ENCODE measurements at places on chromosomes 2 and 18. TPM values are rescaled to one million over a fixed set of nuclear protein-coding genes. Genes with fewer than 3 reads are reported as not detected.

The CD302 gene
- polyA plus RNA-seq = 5.1 TPM

The KLHL14 gene
- not detected for polyA plus RNA-seq

The GPR39 gene
- 2.1 TPM for polyA plus RNA-seq

The GPAT2 gene
- polyA plus RNA-seq = not detected

GRCh38 chr2:38185012-38185491 is 109.1 kb upstream of the CYP1B1 start:
- no peaks in the 10 kb centered on the region for H3K36me3 ChIP-seq
- H3K4me3 ChIP-seq = no peak overlapping the region
- DNase-seq = no peak
- H3K27ac ChIP-seq = no peak overlapping the region

DNA sequence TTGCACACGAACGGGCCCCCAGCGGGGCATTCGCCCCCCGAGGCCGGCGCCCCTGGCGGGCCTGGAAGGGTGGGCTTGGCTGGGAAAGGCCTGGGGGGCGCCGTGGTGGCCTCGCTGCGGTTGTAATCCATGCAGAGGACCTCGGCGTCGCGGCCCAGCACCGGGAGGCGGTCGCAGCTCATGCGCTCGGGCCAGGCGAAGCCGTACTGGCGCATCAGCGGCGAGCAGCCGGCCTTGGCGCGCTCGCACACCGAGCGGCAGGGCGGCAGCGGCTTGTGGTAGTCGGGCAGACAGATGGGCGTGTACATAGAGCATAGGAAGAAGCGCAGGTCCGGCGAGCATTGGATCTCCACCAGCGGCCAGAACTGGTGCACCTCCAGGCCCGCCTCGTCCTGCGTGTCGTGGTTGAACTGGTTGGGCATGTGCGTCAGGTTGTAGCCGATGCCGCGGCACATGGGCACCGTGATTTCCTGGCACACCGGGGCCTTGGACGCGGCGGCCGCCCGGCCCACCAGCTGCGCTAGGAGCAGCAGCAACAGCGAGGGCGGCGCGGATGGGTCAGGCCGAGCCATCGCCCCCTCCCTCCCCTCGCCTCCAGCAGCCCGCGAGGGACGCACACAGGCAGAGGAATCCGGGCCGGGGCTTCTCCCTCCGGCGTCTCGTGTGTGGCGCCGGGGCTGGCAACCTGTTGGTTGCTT is 1.4 kb downstream of the FZD5 start:
- H3K27ac ChIP-seq = no peak overlapping the region
- no peaks in the 10 kb centered on the region for H3K27me3 ChIP-seq
- peaks cover 18% of the 10 kb centered on the region for H3K4me1 ChIP-seq
- peak; percentile 80 for DNase-seq

GRCh38 chr2:28970464-28971160 is 10.5 kb upstream of the TOGARAM2 start:
- no peaks in the 10 kb centered on the region for H3K36me3 ChIP-seq
- peaks cover 5% of the 10 kb centered on the region for H3K4me1 ChIP-seq
- no peak overlapping the region for H3K27ac ChIP-seq

- no peaks in the 10 kb centered on the region for H3K4me1 ChIP-seq
- DNase-seq = no peak
- H3K4me3 ChIP-seq = no peak overlapping the region
- no peaks in the 10 kb centered on the region for H3K36me3 ChIP-seq
- H3K27me3 ChIP-seq = no peaks in the 10 kb centered on the region
These were observed 119.6 kb upstream of the ITGA6 start for GRCh38 chr2:172307800-172308199.

DNA sequence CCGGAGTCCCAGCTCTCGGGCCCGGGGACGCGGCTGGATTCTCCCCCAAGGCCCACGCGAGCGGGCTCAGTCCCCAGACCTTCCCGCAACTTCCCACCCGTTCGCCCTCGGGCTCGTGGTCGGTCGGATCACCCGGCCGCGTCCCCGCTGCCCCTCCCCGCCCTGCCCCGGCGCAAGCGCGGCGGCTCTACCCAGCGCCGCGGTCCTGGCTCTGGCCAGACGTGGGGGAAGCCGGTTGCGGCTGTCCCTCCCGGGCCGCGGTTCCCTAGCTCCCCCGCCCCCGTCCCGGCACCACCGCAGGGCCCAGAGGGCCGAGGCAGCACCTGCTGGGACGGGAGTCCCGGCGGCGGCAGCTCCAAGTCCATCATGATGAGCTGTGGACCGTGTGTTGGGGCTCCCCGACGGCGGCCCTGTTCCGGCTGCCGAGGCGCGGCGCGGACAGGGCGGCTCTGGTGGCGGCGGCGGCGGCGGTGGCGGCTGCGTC is 276 bp downstream of the NFE2L2 start:
- peak overlapping the region; percentile 97 for H3K27ac ChIP-seq
- H3K4me3 ChIP-seq = peak overlapping the region; percentile 71
- peaks cover 22% of the 10 kb centered on the region for H3K4me1 ChIP-seq
- peak; percentile 80 for DNase-seq
- H3K36me3 ChIP-seq = no peaks in the 10 kb centered on the region

DNA sequence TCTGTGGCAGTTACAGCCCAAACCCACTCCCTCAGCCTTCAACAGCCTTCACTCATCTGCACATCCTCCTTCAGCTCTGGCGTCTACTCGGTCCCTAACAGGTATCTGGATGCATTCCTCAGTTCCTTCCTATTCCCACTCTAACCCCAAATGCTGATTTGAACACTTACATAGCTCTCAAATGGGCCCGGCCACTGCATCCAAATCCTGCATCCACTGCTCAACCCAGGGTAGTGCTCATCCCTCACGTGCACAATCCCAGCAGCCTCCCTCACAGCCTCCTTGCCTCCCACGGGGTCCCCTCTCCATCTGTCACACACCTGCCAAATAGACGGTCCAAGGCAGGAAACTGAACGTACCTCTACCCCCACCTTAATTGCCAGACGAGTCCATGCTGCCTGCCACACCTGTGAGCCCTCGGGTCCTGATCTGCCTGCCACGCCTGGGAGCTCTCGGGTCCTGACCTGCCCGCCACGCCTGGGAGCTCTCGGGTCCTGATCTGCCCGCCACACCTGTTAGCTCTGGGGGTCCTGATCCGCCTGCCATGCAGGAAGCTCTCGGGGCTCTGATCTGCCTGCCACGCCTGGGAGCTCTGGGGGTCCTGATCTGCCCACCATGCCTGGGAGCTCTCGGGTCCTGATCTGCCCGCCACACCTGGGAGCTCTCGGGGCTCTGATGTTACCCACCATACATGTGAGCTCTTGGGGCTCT is 9.9 kb downstream of the OR6B3 start:
- no peaks in the 10 kb centered on the region for H3K36me3 ChIP-seq
- no peaks in the 10 kb centered on the region for H3K4me1 ChIP-seq
- no peak for DNase-seq
- H3K27ac ChIP-seq = no peak overlapping the region
